Esophagus squamous epithelium (tissue), 5 donors: ENCODE measurements at places on chromosomes 7 and 10.

DNA sequence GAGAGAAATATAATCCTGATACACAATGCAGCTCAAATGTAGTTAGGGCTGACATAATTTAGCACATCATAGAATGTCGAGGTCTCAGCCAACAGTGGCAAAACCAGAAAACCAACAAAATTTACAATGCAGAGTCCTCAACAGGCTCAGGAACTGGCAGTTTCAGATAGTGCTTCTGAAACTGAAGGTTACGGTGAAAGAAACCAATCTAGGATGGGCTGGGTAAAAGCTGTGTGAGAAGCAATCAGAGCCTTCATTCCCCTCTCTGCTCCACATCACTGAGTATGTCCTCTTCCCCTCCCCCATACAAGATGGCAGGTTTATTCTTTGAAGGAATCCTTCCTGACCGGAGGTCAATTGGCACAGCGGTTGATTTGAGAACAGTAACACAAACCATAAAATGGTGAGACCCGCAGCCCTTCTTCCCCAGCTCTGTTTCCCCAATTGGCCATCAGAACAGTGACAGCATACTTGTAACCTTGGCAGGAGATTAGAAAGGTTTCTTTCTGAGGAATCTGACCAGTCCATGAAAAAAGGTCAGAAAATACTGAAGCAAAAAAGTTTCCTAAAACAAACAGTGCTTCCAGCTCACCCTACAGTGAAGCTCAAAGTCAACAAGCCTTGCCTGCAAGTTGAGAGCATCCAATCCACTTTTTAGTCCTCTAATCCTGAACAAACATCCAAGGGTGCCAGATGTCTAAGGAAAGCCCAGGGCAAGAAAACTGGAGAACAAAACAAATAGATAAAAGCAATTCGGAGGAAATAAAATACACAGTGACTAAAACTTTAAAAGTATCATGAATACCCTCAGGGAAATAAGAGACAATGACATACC is 53.9 kb upstream of the IL6 start:
- DNase-seq, result no peak

DNA sequence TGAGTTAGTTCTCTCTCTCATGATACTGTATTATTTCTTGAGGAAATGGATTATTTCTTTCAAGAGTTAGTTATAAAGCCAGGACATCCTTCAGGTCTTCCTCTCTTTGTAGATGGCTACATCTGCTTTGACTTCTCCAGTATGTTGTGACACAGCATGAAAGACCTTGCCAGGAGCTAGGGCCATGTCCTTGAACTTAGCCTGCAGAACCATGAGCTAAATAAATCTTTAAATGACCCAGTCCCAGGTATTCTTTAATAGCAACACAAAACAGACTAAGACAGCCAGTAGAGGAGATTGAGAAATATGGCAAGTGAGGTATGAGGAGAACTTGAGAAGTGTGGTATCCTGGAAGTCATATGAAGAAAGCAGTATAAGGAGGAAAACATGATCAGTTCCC is 214.9 kb upstream of the PPP1R3A start:
- no peak for DNase-seq

DNA sequence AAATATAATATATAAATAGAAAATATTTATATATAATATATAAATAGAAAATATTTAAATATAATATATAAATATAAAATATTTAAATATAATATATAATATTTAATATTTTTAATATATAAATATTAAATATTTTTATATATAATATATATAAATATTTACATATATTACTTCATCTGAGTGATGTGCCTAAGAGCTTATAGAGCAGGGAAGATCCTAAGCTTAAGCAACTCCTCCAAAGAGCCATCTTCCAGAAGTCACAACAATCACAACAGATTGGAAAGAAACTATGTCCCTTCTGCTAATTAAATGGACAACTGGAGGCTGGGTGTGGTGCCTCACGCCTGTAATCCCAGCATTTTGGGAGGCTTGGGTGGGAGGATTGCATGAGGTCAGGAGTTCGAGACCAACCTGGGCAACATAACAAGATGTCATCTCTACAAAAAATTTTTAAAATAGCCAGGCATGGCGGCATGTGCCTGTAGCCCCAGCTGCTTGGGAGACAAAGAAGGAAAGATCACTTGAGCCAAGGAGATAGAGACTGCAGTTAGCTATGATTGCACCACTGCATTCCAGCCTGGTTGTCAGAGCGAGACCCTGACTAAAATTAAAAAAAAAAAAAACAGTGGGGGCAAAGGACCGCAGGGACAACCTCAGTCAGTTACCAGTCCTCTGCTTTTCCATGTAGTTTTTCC is 198.7 kb downstream of the SKIDA1 start:
- DNase-seq, result no peak

GRCh38 chr10:43264344-43264964 is 2.4 kb downstream of the RASGEF1A start:
- no peak for DNase-seq

GRCh38 chr10:60565492-60565891 is 175.8 kb upstream of the ANK3 start:
- no peak for DNase-seq

DNA sequence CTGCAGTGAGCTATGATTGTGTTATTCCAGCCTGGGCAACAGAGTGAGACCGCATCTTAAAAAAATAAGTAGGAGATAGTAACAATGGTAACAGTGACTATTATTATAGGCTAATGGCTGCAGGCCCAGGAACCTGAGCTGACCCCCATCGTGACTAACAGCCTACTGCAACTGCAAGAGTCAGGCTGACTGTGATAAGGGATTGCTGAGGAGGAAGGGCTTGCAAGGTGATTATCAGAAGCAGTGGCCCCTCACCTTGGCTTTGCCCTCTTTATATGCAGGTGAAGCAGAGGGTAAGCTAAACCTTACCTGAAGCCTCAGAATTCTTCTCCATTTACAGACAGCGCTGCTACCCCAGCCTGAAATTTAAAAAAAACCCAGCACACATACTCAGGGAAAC is 83.9 kb upstream of the SDK1 start:
- DNase-seq, result no peak

DNA sequence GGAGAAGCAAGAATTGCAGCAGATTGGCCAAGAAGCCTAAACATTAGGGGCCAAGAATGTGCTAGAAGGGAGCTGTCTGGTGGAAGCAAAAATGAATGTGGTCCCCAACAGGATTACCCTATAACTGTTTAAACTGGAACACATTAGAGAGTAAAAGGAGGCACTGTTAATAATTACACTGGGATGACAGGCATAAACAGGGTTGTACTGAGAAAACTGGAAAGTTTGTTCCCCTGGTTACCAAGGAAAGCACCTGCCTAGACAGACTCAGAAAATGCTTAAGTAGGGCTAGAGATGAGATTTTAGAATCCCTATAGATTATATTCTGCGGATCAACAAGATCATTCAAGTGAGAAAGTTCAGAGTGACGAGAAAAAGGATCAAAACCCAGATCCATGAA is 100.8 kb downstream of the CTTNBP2 start:
- no peak for DNase-seq
